ENCODE measurements at places on chromosomes 11 and 22. TPM values are rescaled to one million over a fixed set of nuclear protein-coding genes. Genes with fewer than 3 reads are reported as not detected.
A peak's percentile ranks its signal among the peaks of the same experiment; 100 is the strongest.

MRGPRF gene
- total RNA-seq: not detected

OR51I1 gene
- not detected for total RNA-seq

FGF19 gene
- total RNA-seq: not detected

DDIAS gene
- 18.2 TPM for total RNA-seq

CHRDL2 gene
- total RNA-seq: not detected

ZDHHC24 gene
- 14.0 TPM for total RNA-seq

DNA sequence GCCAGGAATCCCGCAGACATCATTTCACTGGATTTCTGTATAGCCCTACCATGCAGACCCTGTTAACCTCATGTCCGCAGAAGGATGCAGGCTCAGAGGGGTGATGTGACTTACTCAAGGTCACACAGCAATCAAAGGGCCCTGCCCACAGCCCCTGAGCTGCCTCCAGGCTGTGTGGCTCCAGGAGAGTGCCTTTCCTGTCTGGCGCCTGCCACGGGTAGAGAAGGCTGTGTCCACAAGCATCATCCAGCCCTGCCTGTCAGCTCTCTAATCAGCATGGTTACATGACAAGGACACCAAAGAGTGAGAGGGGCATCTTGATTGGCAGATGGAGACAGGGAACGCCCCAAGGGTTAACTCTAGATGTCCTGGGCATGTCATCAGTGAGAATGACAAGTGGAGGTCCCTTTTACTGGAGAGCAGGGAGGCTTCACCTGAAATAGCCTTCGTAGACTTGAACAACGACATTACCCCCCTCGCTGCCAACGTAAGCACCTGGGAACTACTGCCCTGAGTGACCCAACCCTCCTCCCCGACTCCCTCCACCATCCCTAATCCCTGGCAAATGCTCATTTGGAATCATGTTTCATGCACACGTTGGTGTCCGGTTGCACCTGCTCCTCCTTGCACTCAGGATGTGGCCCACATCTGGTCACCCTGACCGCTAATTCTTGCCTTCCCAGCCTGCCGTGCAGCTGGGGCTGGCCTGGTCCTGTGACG is 6.9 kb downstream of the FGF19 start:
- H3K4me1 ChIP-seq: no peaks in the 10 kb centered on the region
- H3K27me3 ChIP-seq: peaks cover 28% of the 10 kb centered on the region
- DNase-seq: no peak
- no peak overlapping the region for H3K4me3 ChIP-seq
- no peak overlapping the region for H3K27ac ChIP-seq
- H3K36me3 ChIP-seq: no peaks in the 10 kb centered on the region

GRCh38 chr11:9619004-9619403 is 44.9 kb upstream of the SWAP70 start:
- H3K36me3 ChIP-seq: no peaks in the 10 kb centered on the region
- no peak overlapping the region for H3K27ac ChIP-seq
- H3K4me3 ChIP-seq: no peak overlapping the region
- DNase-seq: no peak
- H3K27me3 ChIP-seq: peaks cover under 1% of the 10 kb centered on the region
- peaks cover 25% of the 10 kb centered on the region for H3K4me1 ChIP-seq

GRCh38 chr22:36783743-36784142 is 7.8 kb upstream of the IFT27 start:
- DNase-seq: no peak
- no peak overlapping the region for H3K4me3 ChIP-seq
- no peaks in the 10 kb centered on the region for H3K36me3 ChIP-seq
- H3K4me1 ChIP-seq: peaks cover 17% of the 10 kb centered on the region
- H3K27ac ChIP-seq: no peak overlapping the region

DNA sequence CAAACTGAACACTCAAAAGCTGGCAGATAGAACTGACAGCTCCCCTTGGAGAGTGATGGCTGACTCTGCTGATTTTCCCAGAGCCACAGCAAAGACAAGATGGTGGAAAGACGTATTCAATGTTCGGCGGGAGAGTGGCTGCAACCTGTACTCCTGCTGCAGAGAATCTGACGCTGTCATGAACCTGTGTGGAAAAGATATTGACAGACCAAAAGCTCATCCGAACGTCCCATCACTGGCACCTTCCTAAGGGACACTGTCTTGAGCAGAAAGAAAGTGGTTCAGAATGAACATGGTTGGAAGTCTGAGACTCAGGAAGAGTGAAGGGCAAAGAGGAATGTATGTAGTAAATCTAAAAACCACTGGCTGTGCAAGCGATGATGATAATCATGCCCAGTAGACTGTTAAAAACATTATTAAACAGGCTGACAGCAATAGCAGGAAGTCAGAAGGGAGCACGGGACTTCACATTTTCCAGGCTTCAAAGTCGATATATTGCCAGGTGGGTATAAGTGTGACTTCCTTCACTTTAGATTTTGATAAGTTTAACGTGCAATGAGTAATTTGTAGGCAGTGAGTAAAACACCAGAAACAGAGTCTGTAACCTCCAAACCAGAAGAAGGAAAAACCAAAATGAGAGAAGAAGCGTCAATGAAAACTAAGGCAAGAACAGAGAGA is 6.2 kb upstream of the IL17REL start:
- no peaks in the 10 kb centered on the region for H3K27me3 ChIP-seq
- peaks cover 3% of the 10 kb centered on the region for H3K36me3 ChIP-seq
- no peak overlapping the region for H3K4me3 ChIP-seq
- peak overlapping the region; percentile 77 for H3K27ac ChIP-seq

DNA sequence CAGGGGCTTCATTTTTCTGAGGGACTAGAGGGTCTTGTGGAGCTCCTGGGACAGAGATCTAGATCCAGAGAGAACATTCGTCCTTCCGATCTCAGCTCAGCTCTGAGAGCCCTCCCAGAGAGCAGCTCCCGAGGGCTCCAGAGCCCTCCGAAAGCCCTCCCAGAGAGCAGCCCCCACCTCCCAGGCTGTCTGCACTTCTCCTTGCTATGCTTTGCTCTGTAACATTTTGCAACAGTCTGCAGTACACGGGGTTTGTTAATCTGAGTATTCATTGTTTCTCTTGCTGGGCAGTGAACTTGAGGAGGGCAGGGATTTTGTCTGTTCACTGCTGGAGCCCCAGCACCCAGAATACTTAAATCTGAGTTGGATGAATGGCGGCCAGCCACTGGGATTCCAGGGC is 2.6 kb downstream of the GGA1 start:
- DNase-seq: no peak
- H3K27me3 ChIP-seq: no peaks in the 10 kb centered on the region
- H3K4me3 ChIP-seq: no peak overlapping the region
- H3K27ac ChIP-seq: no peak overlapping the region

DNA sequence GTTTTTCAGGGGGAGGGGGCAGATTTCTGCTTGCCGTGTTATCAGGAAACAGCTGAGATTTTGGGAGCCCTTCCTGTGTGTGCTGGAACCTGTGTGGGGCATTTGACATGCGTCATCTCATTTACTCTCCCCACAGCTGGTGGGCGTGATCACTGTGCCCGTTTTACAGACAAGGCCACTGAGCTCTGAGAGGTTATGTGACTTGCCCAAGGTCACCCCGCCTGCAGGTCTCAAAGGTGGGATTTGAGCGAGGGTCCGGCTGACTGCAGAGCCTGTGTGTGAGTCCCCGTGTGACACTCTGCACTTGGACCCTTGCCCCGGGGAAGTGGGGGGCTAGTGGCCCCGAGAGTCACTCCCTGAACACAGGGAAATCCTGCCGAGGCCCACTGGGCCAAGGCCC is 48.5 kb upstream of the GCAT start:
- peaks cover 4% of the 10 kb centered on the region for H3K4me1 ChIP-seq
- H3K4me3 ChIP-seq: no peak overlapping the region
- H3K36me3 ChIP-seq: peaks cover 43% of the 10 kb centered on the region
- DNase-seq: no peak
- H3K27me3 ChIP-seq: no peaks in the 10 kb centered on the region

GRCh38 chr11:70192666-70193410 is 10.3 kb upstream of the FADD start:
- no peak for DNase-seq
- peaks cover 3% of the 10 kb centered on the region for H3K4me1 ChIP-seq
- H3K36me3 ChIP-seq: no peaks in the 10 kb centered on the region
- H3K4me3 ChIP-seq: no peak overlapping the region
- H3K27ac ChIP-seq: no peak overlapping the region
- no peaks in the 10 kb centered on the region for H3K27me3 ChIP-seq

- H3K36me3 ChIP-seq: no peaks in the 10 kb centered on the region
- H3K27me3 ChIP-seq: no peaks in the 10 kb centered on the region
- no peak overlapping the region for H3K27ac ChIP-seq
- H3K4me3 ChIP-seq: no peak overlapping the region
- no peak for DNase-seq
- H3K4me1 ChIP-seq: no peaks in the 10 kb centered on the region
These were observed 154.6 kb upstream of the TRPC6 start for GRCh38 chr11:101738452-101738851.

DNA sequence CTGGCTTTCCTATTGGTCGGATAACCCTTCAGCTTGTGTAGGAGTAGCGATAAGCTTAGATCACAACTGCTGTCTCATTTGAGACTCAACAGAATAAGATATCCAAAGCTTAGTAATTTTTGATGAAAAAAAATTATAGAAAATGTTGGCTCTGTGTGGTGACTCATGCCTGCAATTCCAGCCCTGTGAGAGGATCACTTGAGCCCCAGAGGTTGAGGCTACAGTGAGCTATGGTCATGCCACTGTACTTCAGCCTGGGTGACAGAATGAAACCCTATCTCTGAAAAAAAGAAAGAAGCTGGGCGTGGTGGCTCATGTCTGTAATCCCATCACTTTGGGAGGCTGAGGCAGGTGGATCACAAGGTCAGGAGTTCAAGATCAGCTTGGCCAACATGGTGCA is 55.6 kb upstream of the RRM1 start:
- no peak overlapping the region for H3K4me3 ChIP-seq
- no peak overlapping the region for H3K27ac ChIP-seq
- H3K4me1 ChIP-seq: peaks cover 21% of the 10 kb centered on the region
- DNase-seq: no peak
- peaks cover 42% of the 10 kb centered on the region for H3K36me3 ChIP-seq

GRCh38 chr11:70456921-70457532 is 58.7 kb downstream of the CTTN start:
- H3K4me1 ChIP-seq: no peaks in the 10 kb centered on the region
- H3K4me3 ChIP-seq: no peak overlapping the region
- H3K36me3 ChIP-seq: no peaks in the 10 kb centered on the region
- H3K27me3 ChIP-seq: no peaks in the 10 kb centered on the region

DNA sequence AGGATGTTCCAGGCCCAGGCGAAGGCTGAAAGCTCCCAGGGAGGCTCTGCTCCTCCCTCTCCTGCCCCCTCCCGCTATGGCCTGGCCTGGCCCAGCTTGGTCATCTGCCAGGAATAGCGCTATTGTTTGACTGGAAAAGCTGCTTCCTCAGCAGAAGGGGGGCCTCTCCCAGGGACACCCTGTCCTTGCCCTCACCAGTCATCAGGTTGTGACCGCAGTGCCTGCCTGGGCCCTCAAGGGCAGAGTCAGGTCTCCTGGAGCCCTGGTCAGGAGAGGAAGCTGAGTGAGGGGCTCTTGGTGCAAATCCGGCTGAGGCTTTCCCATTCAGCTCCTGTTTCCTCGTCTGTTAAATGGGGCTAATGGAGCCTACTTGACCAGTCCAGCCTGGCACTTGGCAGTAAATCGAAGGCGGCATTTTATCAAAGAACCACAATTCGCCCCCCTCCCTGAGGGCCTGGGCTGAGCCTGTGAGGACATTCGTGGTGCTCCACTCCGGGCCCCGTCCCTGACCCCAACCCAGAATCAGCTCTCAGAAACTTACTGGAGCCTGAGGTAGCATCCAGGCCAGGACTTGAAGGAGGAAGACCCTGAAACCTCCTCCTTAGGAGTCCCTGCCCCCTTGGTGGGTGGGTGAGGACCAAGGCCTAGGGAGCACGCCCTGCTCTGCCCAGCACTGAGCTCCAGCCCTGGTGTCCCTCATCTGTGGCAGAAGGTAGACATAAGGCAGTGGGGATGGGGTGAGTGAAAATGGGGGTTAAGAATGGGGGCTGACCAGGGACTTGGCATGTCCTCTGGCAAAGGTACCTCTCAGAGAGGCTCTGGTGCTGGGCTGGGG is 2.0 kb upstream of the CASTOR1 start:
- peak overlapping the region; percentile 42 for H3K27ac ChIP-seq
- H3K27me3 ChIP-seq: no peaks in the 10 kb centered on the region
- peaks cover 32% of the 10 kb centered on the region for H3K4me1 ChIP-seq
- no peak for DNase-seq
- H3K36me3 ChIP-seq: peaks cover 39% of the 10 kb centered on the region

DNA sequence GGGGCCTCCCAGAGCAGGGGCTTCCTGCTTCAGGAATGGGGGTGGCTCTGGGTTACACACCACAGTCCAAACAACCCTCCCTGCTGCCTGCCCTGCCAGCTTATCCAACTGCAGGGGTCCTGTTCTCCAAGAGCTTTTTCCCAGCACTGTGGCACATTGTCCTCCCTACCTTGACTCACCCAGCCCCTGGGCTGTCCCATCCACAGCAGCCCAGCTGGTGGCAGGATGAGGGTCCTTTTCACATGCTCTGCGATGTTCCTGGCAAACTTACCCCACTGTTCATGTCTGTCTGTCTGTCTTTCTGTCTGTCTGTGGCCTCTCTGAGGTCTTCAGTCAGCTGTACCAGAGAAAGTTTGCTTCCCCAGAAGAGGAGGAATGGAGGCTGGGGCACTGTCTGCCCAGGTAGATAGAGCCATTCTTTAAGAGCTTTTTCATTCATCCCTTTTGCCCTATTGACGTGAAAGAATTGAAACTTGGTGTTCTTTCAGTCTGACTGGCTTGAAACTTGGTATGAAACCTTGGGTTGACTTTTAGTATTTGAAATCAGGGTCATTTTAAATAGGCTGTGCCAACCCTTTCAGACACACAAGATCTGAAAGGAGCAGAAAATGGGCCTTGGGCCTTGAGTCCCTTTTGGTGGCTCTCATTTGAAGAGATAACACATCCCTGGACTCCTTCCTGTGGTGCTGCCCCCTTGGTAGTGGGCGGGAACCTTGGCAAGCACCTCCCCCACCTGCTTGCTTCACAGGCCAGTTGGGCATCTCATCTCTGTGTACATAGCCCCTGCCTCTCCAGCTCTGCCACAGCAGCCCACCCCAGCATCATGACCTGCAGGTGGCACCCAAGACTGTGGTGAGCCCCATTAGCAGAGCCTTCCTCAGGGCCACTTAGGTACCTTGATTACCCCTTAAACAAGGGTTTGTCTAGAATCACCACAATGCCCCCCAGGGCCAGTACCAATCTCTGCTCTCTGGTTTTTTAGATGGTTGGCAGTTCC is 74.6 kb upstream of the SUSD2 start:
- H3K36me3 ChIP-seq: peaks cover 74% of the 10 kb centered on the region
- H3K4me3 ChIP-seq: no peak overlapping the region
- no peaks in the 10 kb centered on the region for H3K27me3 ChIP-seq
- peaks cover 32% of the 10 kb centered on the region for H3K4me1 ChIP-seq
- peak overlapping the region; percentile 75 for H3K27ac ChIP-seq

All from activated T-helper 2 cell treated with anti-CD3 and anti-CD28 coated beads, Interferon-gamma antibody, Interleukin-2, Interleukin-4, amounts not matched to agents 10 μg/mL and 5 μg/mL and 100 μg/mL, durations not matched to agents 14 hours and 24 hours and 36 hours (primary cell).